ENCODE measurements at places on chromosomes 1 and 21. TPM values are rescaled to one million over a fixed set of nuclear protein-coding genes. Genes with fewer than 3 reads are reported as not detected.

DNA sequence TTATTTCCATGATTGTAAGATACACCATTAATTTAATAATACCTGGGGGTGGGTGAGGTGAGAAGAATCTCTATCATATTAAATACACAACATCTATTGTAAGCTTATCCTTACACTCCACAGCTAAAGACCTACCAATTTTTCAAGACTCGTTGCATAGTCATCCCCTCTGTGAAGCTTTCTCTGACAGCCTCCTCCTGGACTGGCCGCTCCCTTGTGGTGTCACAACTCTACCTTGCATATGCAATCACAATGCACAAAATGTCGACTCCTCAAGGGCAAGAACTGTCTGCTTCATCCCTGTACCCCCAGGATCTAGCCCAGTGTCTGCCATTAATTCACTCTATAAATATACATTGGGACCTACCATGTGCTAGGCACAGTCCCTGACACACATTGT, 2.4 kb upstream of the PTGFRN start:
- DNase-seq: no peak
- H3K4me1 ChIP-seq: no peaks in the 10 kb centered on the region
- no peak overlapping the region for H3K4me3 ChIP-seq
- no peaks in the 10 kb centered on the region for H3K36me3 ChIP-seq
- no peaks in the 10 kb centered on the region for H3K27me3 ChIP-seq
- H3K27ac ChIP-seq: no peak overlapping the region

HCRTR1 gene
- total RNA-seq: 0.14 TPM

PLA2G2C gene
- 0.09 TPM for total RNA-seq

TIAM1 gene
- 58.0 TPM for total RNA-seq

DNA sequence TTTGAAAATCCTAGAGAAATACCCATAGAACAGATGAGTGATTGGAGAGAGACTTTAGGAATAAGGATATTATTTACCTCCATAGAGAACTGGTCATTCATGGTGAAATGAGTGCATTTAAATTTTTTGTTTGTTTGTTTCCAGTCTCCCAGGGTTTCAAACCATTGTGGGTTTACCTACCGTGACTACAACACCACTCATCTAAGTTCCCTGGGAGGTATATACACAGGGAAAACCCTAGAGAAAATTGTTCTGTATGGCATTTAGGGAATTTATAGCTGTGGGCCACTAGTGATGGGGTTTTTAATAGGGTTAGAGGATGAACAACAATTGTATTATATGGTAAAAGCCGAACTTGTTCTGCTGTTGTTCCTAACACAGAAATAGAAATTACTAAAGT, 109.2 kb downstream of the USP25 start:
- peaks cover 4% of the 10 kb centered on the region for H3K36me3 ChIP-seq
- no peak overlapping the region for H3K27ac ChIP-seq
- no peaks in the 10 kb centered on the region for H3K27me3 ChIP-seq
- no peaks in the 10 kb centered on the region for H3K4me1 ChIP-seq
- no peak overlapping the region for H3K4me3 ChIP-seq

DNA sequence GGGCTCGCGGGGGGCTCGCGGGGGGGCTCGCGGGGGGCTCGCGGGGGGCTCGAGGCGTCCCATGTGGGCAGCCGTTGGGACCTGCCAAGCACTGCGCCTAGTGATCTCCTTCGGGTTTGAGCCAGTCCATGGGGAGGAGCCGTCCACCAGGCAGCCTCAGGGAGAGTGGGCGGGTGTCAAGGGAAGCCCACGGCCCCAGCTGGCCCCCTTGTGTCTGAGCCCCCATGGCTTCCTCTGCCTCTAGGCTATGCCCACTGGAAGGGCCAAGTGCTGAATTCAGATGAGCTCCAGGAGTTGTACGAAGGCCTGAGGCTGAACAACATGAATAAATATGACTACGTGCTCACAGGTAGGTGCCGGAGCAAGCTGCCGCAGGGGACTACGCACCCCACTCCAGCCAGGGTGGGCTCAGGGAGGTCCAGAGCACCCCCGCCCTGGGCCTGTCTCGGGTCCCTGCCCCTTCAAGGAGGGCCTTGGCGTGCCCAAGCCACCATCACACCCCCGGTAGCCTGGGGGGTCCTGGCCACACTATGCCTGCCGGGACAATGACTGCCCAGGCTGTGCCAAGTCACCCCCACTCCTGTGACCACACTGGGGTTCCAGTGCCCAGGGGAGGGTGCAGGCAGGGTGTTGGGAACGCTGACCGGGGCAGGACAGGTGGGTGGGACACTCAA, 22.6 kb downstream of the PDXK start:
- no peaks in the 10 kb centered on the region for H3K4me1 ChIP-seq
- peaks cover 43% of the 10 kb centered on the region for H3K36me3 ChIP-seq
- no peak overlapping the region for H3K27ac ChIP-seq
- no peak overlapping the region for H3K4me3 ChIP-seq

DNA sequence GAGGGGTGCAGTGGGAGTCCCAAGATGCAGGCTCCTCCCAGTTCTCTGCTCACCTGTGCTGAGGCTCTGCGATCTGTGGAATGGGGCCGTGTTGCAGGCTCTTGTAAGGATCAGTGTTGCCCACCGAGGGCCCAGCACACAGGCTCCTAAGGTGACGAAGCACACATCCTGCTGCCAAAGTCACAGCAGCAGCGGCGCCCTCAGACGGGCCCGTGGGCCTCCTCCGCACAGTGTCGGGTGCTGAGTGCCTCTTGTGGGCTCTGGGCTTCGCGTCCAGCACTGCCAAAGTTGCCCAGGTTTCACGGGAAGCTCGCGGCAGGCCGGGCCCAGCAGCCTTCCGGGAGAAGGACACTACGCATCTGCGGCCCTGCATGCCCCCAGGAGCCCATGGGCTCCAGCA, 72.1 kb upstream of the ABCG1 start:
- no peak overlapping the region for H3K4me3 ChIP-seq
- peak; percentile 9 for DNase-seq
- peaks cover 6% of the 10 kb centered on the region for H3K4me1 ChIP-seq
- no peaks in the 10 kb centered on the region for H3K27me3 ChIP-seq
- H3K27ac ChIP-seq: no peak overlapping the region

TEDDM1 gene
- total RNA-seq: not detected

- no peaks in the 10 kb centered on the region for H3K36me3 ChIP-seq
- DNase-seq: no peak
- no peak overlapping the region for H3K27ac ChIP-seq
- no peaks in the 10 kb centered on the region for H3K27me3 ChIP-seq
- no peaks in the 10 kb centered on the region for H3K4me1 ChIP-seq
Observed at GRCh38 chr1:186187601-186188000, 187.5 kb downstream of the TPR start.

All from lung (tissue), 17 donors.